ENCODE measurements at places on chromosomes 1 and 21. TPM values are rescaled to one million over a fixed set of nuclear protein-coding genes. Genes with fewer than 3 reads are reported as not detected.

ZNF593OS gene
- not detected for polyA plus RNA-seq

FCRL1 gene
- polyA plus RNA-seq: 953 TPM

CELA2A gene
- not detected for polyA plus RNA-seq

PYCR2 gene
- 107 TPM for polyA plus RNA-seq

HTR6 gene
- not detected for polyA plus RNA-seq

TMEM69 gene
- 34.2 TPM for polyA plus RNA-seq

CR1L gene
- 0.07 TPM for polyA plus RNA-seq

TMIGD3 gene
- polyA plus RNA-seq: not detected

OR6N1 gene
- polyA plus RNA-seq: not detected

A3GALT2 gene
- polyA plus RNA-seq: not detected

IL19 gene
- not detected for polyA plus RNA-seq

Measured in B cell (primary cell).